Left kidney (tissue), 8 donors: ENCODE measurements at places on chromosomes 7 and 10. TPM values are rescaled to one million over a fixed set of nuclear protein-coding genes. Genes with fewer than 3 reads are reported as not detected.

DNA sequence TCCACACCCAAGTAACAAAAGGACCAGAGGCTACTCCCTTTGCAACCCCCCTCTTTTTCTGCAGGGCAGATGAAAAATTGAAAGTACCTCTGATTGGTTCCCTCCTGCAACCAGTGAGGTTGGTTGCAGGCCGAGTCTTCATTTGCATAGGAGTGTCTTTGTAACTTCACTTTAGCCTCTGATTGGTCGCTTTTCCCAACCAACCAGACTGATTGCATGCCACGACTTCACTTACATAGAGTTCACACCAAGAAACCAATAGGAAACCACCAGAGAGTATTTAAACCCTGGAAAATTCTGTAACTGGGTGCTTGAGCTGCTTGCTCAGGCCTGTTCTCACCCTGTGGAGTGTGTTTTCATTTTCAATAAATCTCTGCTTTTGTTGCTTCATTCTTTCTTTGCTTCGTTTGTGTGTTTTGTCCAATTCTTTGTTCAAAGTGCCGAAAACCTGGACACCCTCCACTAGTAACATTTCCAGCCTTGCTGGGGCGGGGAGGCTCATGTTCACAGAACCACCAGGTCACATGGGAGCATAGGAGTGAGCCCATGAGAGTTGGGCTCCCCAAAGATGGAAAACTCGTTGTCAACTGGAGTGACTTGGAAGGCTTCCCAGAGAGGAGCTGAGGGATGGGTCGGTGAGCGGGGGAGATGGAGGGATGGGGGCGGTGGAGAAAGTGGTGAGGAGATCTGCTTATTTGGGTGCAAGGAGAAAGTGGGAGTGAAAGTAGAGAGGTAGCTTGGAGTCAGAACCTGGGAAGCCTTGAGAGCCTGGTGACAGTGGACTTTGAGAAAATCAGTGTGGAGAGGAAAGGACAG, 223.6 kb downstream of the GFRA1 start:
- DNase-seq: no peak

DNA sequence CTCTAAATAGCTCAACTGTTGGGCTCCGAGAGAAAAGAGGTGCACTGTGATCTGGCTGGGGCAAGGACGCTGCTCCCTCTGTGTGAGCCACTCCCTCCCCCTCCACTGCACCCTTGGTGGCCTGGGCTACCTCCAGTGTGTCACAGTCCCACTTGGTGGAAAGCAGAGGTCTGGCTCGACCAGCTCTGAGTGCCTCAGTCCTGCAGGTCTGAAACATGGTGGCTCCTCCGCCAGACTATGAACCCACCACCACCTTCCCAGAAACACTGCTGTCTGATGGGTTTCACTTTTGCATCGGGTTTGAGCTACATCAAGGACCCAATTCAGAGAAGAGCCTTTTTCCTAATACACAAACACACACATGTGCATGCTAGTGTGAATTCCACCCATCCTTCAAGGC, 500.1 kb downstream of the RPS24 start:
- DNase-seq: no peak

GRCh38 chr7:57417736-57418135, 32.2 kb upstream of the ZNF716 start:
- no peak for DNase-seq

DNA sequence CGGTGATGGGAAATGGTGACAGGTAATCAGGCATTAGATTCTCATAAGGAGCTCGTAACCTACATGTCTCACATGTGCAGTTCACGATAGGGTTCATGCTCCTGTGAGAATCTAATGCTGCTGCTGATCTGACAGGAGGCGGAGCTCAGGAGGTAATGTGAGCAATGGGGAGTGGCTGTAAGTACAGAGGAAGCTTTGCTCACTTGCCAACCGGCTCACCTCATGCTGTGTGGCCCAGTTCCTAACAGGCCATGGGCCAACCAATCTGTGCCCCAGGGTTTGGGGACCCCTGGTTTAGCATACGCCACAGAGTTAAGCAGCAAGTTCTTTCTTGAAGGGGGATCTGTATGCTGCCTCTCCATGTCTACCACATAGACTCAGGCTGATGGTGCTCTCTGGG, 133.1 kb downstream of the IQUB start:
- DNase-seq: no peak

DNA sequence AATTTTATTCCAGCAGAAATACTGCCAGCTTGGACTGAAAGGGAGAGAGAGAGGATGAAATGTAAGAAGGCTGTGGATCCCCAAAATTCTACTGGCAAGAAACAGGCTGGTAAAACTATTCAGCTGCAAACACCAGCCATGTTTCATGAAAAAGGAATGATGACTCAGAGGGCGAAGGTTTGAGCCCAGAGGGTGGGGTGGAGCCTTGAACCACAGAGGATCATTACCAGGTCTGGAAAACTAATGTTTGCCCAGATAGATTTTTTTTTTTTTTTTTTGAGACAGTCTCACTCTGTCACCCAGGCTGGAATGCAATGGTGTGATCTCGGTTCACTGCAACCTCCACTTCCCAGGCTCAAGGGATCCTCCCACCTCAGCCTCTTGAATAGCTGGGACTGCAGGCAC, 41.7 kb upstream of the NRF1 start:
- no peak for DNase-seq

DNA sequence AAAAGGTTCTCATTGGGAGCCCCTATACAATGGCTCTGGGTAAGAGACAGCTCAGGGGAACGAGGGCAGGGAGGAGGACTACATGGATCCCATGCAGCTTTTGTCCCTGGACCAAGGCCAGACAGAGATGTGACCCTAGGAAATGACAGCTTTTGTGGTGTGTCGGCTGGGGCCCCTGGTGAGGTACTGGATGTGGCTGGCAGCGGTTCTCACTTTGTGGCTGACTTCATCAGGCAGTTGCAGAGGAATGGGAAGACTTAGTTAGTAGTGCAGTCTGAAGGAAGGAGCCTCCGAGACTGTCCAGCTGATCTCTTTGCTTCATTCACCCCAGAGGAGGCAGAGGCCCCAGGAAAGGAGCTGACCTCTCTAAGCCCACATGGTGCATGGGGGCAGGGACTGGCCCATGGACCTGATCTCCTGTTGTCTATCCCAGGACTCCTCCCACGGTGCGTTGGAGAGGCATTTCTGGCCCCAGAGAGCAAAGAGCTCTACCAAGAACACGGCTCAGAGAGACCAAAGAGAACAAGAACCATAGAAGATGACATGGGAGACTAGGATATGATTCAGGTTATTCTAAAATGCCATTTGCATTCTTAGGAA, 202.9 kb downstream of the RPS24 start:
- DNase-seq: no peak

- DNase-seq: no peak
Measured at GRCh38 chr7:110922906-110923305, 168.0 kb upstream of the LRRN3 start.

DNA sequence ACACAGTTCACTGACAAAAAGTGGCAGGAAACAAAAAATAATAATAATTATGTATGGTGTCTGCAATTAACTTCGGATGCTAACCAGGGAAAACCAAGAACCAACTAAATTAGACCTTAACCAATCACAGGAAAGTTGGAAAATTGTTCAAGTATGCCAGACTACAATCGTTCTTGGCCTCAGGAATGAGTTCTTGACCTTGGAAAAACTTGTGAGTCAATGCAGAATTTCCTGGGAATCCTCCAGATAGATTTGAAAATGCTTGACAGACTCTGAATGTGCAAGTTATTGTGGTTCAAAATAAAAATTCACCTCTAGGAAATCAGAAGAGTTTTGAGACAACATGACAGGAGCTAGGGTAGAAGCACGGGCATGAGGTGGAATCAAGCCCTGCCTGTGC, 171.5 kb downstream of the C7orf25 start:
- no peak for DNase-seq

DNA sequence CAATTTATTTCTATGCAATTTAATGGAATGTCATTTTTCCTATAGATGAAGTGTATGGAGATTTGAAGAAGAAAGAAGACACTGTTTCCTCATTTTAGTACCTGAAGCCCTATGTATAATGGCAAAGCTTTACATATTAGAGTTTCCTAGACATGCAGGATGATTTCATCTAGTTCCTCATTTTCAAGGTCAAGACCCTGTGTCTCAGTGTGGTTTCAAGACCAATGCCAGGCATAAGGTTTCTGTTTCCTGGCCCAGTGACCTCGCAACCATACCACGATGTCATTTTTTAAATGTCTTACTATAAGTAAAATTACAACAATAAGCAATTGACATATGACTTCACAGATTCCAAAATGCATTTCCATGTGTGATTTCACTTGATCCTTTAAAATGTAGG, 336.5 kb upstream of the PRKCQ start:
- DNase-seq: no peak

DNA sequence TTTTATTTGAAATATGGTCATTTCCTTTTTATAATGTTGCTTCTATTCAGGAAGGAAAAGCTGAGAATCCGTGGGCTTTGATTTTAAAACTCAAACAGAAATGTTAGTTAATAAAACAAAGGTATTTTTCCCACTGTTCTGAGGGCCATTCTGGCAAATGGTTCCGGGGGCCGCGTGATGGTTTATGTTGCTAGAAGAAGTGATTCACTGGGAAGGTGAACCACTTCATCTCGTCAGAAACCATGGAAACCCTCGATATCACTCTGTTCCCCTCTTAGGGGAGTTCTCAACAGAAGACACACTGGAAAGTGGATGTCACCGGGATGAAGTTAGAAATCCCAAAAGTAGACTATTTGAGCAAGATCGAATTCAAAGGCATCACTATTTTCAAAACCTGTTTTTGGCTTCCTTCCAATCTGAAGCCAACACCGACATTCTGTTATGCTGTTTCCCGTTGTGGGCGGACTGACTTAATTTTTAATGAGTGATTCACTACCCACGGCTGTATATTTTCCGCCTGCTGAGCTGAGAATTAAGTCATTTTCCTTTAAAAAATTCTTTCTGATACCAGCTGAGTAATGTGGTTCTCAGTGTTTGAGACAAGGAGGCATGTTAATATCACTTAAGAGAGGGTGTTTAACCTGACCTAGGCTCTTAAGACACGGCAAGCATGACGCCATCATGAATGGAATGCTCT, 84.1 kb downstream of the PTPRE start:
- DNase-seq: no peak

GRCh38 chr10:44936314-44936975, 23.2 kb upstream of the RASSF4 start:
- DNase-seq: no peak

DNA sequence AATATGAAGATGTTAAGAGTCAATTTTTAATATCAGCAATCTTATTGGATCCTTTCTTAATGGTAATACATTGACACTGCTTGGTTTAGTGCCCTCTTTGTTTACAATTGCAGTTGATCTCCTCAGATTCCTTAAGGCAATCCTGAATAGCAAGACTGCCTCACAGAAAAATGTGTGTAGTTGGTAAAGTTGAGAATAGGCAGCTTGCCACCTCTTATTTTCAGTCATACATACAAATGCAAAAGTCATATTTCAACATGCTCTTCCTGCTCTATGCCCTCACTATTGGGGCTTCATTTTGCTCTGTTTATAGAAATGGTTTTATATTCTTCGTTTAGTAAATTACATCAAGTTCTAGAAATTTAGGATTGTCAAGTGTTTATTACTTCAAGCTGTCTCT, 661.1 kb upstream of the ANKRD30A start:
- no peak for DNase-seq

The LHFPL3 gene
- 10.0 TPM for polyA plus RNA-seq

The CYP2C19 gene
- polyA plus RNA-seq: 0.12 TPM

The CWF19L1 gene
- polyA plus RNA-seq: 38.8 TPM

The TDRD1 gene
- polyA plus RNA-seq: 0.05 TPM
